ENCODE measurements at places on chromosomes 6 and 20.

DNA sequence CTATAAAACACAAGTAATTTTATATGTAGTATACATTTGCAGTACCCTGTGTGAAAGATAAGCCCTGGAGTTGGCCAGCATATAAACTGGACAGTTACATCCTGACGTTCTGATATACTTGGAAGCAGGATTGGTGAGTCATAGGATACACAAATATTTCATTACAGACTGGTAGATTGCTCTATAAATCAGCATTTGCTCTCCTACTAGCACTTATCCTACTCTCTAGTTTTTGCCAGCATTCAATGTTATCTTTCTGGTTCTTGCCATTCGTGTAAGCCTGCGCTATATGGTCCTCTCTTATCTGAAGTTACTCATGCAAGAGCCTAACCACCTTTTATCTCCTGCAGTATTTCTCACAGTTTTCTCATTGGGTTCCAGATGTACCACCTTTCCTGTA, 680.2 kb upstream of the MMS22L start:
- no peak for DNase-seq

DNA sequence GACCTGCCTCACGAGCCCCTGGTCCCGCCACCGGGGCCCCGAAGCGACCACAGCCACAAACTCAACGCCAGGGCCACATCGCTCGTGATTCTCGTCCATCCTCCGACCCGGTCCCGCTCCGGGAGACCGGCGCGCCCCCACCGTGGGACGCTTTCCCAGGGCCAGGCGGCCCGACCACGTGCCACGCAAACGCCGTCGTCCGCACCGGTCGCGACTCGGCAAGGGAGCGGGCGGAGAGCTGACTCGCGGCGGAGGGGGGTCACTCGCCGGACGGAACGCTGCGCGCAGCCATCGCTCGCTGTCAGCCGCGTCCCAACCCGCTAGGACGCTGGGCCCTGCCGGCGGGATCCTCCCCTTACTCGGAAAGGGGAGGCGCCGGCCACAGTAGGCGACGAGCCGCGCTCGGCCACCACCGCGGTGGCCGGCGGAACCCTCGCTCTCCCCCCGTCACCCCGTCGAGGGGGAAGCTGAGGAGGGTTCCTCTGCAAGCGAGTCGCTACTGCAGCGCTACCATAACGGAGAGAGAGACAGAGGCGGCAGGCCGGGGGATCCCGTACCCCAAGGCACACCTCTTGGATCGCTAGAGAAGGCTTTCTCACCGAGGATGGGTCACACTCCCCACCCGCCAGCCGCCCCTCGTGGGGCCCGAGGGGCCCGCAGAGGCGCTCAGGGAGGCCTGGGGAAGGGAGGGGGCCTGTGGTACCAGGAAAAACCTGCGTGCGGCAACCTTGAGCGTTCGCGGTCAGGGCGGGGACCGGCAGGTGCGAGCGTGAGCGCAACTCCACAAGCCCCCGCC, 511.8 kb upstream of the ZNF337 start:
- DNase-seq: no peak

DNA sequence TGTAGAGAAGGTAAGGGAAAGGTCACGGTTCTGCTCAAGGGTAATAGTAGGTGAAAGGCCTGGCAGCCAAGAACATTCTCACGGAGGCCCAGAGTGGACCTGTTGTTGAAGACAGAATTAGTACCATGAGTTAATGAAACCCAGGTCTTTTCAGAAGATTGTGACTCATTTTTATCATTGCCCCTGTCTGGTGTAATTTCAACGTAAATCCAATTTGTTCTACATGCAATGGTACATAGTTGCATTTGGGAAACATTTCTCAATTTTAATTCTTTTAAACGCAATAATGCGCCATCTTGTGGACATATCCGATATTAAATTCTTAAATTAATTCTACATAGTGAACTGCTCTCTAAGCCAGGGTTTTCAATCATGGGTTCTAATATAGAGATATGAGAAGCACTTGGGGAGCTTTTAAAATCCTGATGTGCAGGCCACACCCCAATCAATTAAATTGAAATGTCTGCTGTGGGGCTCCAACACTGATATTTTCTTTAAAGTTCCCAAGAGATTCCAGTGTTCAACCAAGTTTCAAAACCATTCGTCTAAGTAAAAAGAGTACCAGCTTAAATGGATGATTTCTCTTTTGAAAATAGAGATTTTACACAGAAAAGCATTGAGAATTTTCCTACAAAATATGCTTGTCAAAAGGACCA, 257.4 kb downstream of the PLCB1 start:
- peak; percentile 72 for DNase-seq

DNA sequence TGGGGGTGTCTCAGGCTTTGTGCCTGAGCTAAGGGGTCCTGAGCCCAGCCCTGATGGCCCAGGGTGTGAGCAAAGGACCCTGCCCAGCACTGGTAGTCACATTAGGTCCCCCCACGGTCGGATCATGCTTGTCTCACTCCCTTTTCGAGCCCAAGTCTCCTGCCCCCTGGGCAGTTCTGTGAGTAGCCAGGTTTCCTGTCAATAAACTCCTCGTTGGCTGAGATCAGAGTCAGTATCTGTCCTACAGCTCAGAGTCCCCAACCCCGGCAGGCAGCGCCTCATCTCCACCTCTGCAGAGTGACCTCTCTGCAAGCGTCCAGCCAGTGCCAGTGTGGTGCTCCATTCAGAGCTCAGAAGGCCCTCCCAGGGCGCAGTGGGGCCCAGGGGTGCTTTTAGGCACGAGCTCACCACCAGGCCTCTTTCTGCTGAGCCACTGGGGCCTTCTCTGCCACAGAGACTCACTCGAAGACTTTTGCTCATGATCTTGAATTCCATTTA, 93.7 kb upstream of the PMEPA1 start:
- no peak for DNase-seq

- DNase-seq: no peak
Measured at GRCh38 chr20:10356628-10357027, 77.4 kb downstream of the MKKS start.
